ENCODE measurements at places on chromosomes 7 and 10. TPM values are rescaled to one million over a fixed set of nuclear protein-coding genes. Genes with fewer than 3 reads are reported as not detected.

- H3K36me3 ChIP-seq = no peaks in the 10 kb centered on the region
- no peaks in the 10 kb centered on the region for H3K27me3 ChIP-seq
- H3K4me1 ChIP-seq = peaks cover 100% of the 10 kb centered on the region
- H3K27ac ChIP-seq = peak overlapping the region; percentile 98
Measured at GRCh38 chr10:119658274-119658673, 7.1 kb downstream of the BAG3 start.

GRCh38 chr10:75487087-75487754 lies 55.8 kb downstream of the LRMDA start:
- no peaks in the 10 kb centered on the region for H3K27me3 ChIP-seq
- no peak overlapping the region for H3K27ac ChIP-seq
- no peaks in the 10 kb centered on the region for H3K36me3 ChIP-seq
- no peaks in the 10 kb centered on the region for H3K4me1 ChIP-seq

DNA sequence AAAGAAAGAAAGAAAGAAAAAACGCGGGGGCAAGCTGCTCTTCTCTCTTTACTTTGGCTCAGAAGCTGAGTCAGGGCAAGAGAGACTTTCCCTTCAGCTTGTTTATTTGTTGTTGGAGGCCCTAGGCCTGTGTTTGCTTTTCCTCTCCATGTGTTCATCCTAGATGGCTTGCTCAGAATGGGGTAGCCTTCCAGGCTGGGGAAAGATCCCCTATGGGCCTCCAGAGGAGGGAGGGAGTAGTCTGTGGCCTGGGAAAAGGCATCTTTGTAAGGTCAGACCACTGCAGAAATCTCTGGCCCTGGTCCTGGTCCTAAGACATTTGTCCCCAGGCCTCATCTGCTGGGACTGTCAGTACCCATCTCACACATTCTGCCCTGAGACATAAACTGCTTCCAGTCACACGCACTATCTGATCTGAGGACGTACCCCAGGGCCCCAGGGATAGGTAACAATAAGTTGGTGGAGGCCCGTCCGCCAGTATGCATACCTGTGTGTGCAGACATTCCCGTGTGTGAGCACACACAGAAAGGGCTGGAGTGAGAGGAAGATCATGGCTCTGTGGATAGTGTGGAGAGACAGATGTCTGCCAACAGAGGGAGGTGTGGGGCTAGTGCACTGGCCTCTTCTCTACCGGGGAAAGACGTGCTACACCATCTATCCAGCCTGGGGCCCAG lies 4.9 kb upstream of the SCD start:
- no peaks in the 10 kb centered on the region for H3K27me3 ChIP-seq
- no peak overlapping the region for H3K4me3 ChIP-seq
- DNase-seq = no peak
- no peaks in the 10 kb centered on the region for H3K36me3 ChIP-seq

- no peaks in the 10 kb centered on the region for H3K27me3 ChIP-seq
- DNase-seq = no peak
- no peaks in the 10 kb centered on the region for H3K4me1 ChIP-seq
- H3K36me3 ChIP-seq = no peaks in the 10 kb centered on the region
Measured at GRCh38 chr7:51778121-51778520, 461.5 kb upstream of the COBL start.

DNA sequence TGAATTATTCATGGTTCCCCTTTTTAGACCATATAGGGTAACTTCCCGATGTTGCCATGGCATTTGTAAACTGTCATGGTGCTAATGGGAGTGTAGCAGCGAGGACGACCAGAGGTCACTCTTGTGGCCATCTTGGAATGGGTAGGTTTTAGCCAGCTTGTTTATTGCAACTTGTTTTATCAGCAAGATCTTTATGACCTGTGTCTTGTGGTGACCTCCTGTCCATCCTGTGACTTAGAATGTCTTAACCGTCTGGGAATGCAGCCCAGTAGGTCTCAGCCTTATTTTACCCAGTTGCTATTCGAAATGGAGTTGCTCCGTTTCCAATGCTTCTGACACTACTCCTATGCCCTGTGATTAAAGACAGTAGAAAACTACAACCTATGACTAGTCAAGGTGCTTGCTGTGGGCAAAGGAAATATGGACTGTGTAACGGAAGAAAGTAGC lies 18.8 kb upstream of the PAXIP1 start:
- H3K4me1 ChIP-seq = no peaks in the 10 kb centered on the region
- H3K27me3 ChIP-seq = no peaks in the 10 kb centered on the region
- no peak for DNase-seq
- H3K27ac ChIP-seq = no peak overlapping the region
- no peaks in the 10 kb centered on the region for H3K36me3 ChIP-seq

Gene NUDCD3
- 59.3 TPM for total RNA-seq

- H3K4me1 ChIP-seq = peaks cover 18% of the 10 kb centered on the region
- no peak overlapping the region for H3K4me3 ChIP-seq
- H3K27me3 ChIP-seq = no peaks in the 10 kb centered on the region
- no peak overlapping the region for H3K27ac ChIP-seq
Measured at GRCh38 chr10:93150289-93150688, 76.6 kb downstream of the CYP26A1 start.

- no peaks in the 10 kb centered on the region for H3K27me3 ChIP-seq
- H3K36me3 ChIP-seq = no peaks in the 10 kb centered on the region
- no peak overlapping the region for H3K4me3 ChIP-seq
- no peak for DNase-seq
- H3K27ac ChIP-seq = no peak overlapping the region
Measured at GRCh38 chr7:94782777-94783176, 124.6 kb upstream of the PPP1R9A start.

- H3K4me3 ChIP-seq = no peak overlapping the region
- no peak overlapping the region for H3K27ac ChIP-seq
- DNase-seq = no peak
- no peaks in the 10 kb centered on the region for H3K27me3 ChIP-seq
- H3K4me1 ChIP-seq = no peaks in the 10 kb centered on the region
Measured at GRCh38 chr7:16193631-16194030, 227.7 kb downstream of the CRPPA start.

DNA sequence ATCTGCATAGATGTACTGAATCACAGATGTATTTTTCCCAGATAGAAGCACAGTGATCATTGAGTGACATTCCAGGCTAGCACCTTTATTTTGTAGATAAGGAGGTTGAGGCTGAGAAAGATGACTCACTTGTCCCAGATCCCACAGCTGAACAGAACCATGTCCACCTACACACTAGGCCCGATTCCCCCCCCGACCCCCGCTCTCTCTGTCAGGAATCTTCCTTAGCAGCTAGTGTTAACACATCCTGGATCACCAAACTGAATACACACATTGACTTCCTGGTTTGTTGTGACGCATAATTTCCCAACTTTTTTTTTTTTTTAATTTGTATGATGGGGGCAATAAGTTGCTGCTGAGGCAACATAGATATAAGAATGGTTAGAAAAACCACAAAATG lies 5.2 kb downstream of the SFMBT2 start:
- H3K36me3 ChIP-seq = no peaks in the 10 kb centered on the region
- H3K27me3 ChIP-seq = no peaks in the 10 kb centered on the region
- peaks cover 71% of the 10 kb centered on the region for H3K4me1 ChIP-seq
- DNase-seq = no peak

Gene STK32C
- total RNA-seq = 8.6 TPM

Gene WEE2
- not detected for total RNA-seq
